ENCODE measurements at places on chromosomes 16 and 17.

DNA sequence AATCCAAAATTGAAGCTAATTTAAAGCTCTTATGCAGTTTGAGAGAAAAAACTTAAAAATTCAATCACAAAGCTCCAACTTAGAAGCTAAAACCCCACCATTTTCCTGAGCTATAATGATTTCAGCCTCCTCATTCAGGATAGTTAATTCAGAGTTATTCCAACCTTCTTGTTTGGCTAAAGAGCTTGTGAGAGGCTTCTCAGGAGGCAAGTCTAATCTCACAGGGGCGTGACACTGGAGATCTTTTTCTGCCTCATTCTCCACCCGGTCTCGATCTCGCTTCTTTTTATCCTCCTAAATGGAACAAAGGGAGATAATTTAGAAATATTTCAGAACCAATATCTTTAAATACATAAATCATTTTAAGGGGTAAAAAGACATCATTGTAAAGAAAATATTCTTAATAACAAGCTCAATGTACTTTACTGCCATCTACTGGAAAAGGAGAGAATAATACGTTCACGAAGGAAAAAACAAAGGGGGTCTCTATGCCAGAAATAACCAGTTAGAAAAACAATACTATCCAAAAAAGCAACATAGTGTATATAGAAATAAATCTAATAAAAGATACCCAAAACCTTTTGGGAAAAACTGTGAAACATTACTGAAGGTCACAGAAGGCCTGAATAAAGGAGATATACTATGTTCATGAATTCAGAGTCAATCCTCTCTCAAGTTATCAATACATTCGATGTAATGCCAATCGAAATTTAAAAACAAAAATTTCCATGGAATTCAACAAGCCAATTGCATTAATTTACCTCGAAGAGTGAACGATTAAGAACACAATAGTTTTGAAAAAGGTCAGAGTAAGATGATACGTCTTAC, 13.9 kb downstream of the BRD7 start:
- no peak for DNase-seq

DNA sequence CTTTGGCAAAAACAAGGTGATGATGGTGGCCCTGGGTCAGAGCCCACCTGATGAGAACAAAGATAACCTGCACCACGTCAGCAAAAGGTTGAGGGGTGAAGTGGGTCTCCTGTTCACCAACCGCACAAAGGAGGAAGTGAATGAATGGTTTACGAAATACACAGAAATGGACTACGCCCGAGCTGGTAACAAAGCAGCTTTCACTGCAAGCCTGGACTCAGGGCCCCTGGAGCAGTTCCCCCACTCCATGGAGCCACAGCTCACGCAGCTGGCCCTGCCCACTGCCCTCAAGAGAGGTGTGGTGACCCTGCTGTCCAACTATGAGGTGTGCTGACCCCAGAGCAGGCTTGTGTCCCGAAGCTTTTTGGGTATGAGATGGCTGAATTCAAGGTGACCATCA, 29.7 kb upstream of the DLX4 start:
- DNase-seq = no peak

GRCh38 chr16:26905336-26905735, 161.4 kb upstream of the C16orf82 start:
- DNase-seq = no peak

DNA sequence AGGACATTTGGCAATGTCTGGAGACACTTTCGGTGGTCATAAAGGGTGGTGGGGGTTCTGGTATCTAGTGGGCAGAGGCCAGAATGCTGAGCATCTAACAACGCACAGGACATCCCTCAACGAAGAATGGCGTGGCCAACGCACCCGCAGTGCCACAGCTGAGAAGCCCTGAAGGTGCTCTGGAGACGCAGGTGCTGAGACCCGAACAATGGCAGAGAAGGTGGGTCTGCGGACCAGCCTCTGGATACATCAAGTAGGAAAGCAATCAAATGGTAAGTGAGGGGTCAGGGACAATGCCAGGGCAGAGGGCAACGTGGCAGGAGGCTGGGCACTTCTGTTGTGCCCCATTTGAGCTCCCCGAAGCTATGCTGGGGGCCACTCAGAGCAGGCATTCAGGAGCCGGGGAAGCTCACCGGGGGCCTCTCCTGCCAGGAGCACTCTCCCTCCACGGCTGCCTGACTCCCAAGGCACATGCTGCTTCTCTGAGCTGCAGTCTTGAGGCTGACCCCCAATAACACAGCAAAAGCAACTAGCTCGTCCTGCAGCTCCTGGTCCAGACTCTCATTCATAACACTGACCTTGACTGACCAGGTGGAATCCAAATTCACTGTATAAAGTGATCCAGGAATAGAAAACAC, 26.0 kb downstream of the SPHK1 start:
- DNase-seq = no peak

DNA sequence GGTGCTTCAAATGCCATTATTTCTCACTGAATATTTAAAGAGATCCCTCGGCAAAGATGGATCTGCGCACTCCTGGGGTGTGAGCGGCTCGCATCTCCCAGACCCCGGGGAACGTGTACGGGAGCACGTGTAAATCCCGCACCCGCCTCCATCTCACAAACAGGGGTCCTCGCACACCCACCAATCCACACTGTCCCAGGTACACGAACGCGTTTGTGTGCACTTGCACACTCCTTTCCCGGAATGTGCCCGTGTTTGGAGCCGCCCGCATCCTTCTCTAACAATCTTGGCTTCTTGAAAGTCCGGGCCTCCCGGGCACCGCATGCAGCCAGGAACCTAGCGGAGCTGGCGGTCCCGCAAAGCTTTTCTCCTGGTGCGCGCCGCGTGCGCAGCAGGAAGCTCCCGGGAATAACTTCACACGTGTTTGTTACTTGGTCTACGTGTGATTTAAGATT, 2.5 kb upstream of the SALL1 start:
- DNase-seq = no peak

GRCh38 chr17:76644995-76645394, 1.4 kb upstream of the ST6GALNAC1 start:
- DNase-seq = no peak

GRCh38 chr16:86625821-86626220, 47.5 kb downstream of the FOXL1 start:
- no peak for DNase-seq

DNA sequence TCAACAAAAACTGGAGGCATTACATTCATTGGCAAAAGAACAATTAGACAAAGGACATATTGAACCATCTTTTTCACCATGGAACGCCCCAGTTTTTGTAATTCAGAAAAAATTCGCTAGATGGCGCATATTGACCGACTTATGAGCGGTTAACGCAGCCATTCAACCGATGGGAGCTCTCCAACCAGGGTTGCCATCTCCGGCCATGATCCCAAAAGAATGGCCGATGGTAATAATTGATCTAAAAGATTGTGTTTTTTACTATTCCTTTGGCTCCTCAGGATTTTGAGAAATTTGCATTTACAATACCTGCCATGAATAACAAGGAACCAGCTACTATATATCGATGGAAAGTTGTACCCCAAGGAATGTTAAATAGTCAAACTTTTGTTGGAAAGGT, 21.4 kb downstream of the ALOX15B start:
- peak; percentile 50 for DNase-seq

GRCh38 chr17:80709090-80709695, 164.6 kb downstream of the RPTOR start:
- DNase-seq = no peak

DNA sequence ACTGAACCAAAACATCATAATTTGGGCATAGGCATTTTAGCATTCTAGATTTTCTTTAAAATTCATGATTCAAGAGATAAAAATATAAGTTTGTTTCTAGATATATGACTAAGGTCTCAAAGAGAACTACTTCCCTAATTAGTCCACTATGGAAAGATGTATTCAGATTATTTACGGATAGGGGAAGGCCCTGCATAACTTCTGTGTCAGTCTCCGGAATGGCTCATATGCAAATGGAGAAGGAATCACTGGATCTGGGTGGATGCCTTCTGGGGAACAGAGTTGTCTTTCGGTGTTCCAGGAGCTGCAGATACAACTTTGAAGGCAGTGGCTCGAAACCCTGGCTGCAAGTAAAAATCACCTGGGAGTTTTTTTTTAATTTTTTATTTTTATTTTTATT, 17.1 kb upstream of the WFIKKN2 start:
- no peak for DNase-seq

DNA sequence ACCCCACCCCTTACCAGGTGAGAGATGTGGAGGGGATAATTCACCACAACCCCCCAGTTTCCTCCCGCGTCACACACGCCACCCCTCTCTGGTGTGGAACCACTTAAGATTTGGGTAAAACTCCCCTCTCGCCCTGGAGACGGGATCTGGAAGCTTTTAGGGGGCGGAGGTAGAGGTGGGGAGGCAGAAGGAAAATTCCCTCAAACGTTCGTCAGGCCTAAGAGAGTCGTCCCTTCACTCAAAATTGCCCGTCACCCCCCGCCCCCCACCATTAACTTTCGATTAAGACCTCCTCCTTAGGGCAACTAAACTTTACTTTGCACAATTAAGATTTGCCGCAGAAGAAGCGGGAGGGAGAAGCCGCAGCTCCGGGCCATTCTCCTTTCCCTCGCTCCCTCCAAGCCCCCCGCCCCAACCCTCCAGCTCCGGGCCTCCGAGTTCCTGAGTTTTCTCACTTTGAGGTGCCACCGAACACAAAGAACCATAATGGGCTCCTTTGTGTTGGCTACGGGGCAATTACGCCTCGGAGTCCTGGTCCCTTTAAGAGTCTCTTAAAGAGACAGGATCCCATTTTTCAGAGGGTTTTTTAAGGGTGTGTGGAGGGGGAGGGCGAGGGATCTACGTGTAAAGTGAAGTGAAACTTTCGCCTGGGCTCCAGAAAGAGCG, 985 bp upstream of the FZD2 start:
- DNase-seq = peak; percentile 27

- DNase-seq = no peak
Measured at GRCh38 chr17:27408891-27409290, 47.4 kb upstream of the KSR1 start.

DNA sequence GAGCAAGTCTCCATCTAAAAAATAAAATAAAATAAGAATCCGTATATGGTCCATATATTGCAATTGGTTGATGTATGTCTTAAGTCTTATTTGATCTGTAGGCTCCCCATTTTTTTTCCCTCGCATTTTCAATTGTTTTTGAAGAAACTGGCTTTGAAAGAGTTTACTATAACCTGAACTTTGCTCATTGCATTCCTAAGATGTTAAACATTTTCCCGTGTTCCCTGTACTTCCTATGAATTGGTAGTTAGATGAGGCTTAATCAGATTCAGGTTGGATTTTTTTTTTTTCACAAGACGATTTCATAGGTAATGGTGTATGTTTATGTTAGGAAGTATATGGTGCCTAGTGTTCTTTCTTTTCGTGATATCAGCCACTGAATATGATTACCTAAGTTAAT, 3.3 kb downstream of the LRRC36 start:
- no peak for DNase-seq

DNA sequence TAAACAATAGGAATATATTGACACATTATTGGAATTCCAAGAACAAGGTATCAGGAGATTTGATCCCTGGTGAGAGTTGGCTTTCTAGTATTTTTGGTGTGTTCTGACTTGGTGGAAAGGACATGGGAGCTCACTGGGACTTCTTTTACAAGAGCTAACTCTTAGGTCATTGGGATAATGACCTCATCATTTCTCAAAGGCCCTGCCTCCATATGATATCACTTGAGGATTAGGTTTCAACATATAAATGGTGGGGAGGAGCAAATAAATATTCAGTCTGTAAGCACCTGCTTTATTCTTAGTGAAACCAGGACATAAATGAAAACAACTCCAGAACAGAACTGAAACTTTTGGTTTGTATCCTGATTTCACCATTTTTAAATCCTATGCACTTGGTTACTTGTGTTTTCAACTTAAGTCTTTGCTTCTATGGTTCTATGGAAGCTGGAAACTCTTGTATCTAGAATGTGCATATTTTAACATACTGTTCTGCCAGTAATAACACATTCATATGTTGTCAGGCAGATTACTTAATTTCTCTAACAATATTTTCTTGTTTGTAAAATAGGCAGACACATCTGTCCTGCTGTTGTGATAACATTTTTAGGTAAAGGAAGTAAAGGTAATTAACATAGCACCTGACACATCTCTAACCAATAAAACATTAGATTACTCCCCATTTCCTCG, 1527.7 kb upstream of the CDH8 start:
- no peak for DNase-seq

- no peak for DNase-seq
Measured at GRCh38 chr17:67056746-67057490, 12.6 kb downstream of the CACNG1 start.

DNA sequence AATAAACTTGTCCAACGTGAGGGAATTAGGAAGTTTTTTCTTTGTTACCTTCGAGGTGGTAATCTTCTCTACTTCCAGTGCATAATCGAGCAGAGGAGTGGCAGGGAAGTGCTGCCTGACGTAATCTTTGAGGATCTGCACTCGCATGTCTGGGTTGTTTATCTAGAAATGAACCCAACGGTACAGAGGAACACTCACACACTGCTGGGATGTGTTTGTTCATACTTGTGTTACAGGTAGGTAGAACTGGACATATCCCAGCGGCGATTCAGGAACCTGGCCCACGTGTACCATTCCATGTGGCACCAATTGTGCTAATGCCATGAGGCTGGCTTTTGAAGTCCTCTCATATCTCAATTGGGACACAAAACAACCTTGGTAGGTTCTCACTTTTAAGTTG, 4.2 kb upstream of the KLHL11 start:
- no peak for DNase-seq

DNA sequence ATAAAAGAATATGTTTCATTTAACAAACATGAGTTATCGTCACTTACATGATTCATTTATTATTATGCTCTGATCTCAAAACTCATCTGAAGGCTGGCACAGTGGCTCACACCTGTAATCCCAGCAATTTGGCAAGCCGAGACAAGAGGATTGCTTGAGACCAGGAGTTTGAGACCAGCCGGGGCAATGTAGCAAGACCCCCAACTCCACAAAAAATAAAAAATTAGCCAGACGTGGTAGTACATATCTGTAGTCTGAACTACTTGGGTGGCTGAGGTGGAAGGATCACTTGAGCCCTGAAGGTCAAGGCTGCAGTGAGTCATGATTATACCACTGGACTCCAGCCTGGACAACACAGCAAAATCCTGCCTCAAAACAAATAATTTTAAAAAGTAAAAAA, 16.0 kb downstream of the APPBP2 start:
- no peak for DNase-seq
